ENCODE measurements at places on chromosomes 6 and 20.

DNA sequence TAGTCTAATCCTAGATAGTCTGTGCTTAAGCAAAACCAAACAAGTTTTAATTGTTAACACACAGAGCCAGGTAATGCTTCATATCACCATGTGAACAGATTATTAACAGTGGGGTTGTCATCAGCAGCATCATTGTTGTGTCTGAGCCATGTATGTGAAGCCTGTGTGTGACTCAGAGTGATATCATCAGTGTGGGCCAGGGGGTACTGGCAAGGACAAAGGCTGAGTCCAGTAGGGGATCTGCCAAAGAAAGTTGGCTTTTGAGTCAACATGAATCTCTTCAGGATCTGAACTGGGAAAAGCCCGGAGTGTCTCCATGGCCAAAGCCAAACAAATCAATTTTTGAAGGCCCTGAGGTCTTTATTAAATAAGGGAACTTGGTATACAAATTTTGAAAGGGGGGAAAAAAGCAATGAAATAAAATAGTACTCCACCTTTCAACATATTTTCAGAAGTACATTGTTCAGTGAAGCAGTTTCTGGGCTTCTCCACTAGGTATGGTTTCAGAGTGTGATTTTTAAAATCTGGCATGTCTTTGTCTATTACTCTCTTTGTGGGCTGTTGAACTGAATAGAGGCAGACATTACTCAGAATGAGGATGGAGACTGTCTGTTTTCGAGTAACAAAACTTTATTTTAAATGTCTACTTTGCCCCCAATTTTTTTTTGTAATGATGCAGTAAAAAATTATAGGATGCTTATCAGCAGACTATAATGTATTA is 444.2 kb upstream of the JAG1 start:
- DNase-seq: no peak

DNA sequence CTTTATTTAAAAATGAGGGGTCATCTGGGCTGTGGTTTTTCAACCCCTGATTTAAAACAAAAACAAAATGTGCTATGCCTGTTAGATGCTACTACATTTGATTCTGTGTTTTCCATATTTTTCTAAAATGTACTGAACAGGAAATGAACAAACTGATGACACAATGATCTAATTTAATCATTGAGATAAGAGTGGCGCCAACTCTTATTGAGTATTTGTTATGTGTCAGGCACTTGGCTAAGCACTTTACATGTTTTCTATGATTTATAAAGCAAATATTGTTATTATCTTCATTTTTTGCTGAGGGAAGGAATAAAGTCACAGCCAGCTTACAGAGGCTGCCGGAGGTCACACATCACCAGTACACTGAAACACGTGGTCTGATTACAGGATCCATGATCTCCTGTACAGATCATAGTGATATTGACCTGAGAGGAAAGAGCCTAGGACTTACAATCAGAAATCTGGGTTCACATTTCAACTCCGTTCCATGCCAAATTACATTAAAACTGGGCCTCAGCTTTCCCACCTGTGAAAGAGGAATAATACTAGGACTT is 166.7 kb downstream of the ESR1 start:
- no peak for DNase-seq

GRCh38 chr20:43188861-43189553 is 699 bp downstream of the PTPRT start:
- DNase-seq: no peak

DNA sequence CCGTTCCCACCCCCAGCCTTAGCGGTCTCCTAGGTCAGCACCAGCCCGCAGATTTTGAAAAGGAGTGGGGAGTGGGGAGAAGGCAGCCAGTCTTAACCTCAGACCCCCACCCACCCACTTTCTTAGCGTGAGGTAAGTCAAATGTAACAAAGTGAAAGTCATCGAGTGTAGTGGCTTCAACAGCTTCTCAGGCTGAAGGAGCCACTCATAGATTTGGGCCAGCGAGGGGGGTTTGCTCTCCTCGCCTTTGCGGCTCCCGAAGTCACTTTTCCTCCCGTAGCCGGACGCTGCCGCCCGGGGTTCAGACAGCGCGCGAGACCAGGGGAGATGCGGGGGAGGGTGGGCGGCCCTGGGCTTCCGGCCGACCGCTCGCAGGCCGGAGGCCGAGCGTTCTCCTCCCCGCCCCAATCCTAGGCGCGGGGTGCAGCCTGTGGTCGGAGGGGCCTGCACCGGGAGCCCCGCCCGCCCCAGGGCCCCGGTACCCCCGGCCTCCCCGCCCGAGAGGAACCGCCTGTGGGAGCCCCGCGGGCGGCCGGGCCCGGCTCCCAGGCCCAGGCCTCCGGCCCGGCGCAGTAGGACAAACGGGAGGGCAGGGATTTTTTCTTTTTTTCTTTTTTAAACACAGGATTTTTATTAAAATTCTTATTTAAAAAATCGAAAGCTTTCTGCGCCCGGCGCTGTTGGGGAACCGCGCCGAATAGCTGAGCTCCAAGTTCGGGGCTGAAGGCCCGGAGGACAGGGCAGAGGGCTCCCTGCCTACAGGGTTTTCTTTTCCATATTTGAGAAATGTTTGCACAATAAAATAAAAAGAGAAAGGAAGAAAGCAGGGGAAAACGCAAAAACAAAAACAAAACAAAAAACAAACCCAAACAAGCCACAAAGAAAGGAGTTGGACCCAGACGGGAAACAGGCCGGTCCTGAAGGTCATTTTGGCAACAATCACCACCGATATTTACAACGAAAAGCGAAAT is 3.2 kb downstream of the NKX2-2 start:
- DNase-seq: no peak

DNA sequence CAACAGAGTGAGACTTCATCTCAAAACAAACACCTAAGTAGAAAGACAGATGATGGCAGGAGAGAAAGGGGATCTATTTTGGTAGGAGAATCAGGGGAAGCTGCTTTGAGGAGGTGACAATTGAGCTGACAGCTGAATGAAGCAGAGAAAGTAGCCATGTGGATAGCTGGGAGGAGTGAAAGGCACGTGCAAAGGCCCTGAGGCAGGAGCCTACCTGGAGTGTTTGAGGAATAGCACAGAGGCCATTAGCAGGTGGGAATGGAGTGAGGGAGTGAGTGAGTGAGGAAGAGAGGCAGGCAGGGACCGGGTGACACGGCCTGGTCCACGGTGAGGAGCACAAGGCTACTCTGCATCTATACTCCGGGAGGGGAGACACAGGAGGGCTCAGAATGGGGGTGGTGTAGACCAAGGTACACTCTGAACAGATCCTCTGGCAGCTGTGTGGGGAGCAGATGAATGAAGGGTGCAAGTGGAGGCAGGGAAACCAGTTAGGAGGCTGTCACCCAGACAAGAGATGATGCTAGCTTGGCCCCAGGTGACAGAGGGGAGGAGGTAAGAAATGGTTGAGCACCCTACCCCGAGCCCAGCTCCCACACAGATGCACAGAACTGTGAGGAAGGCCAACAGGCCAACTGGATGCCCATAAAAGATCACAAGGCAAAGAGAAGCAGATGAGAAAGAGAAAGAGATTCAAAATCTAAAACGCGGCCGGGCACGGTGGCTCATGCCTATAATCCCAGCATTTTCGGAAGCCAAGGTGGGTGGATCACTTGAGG is 43.6 kb downstream of the NFATC2 start:
- no peak for DNase-seq

- DNase-seq: no peak
These were observed 122.1 kb upstream of the SPACA1 start for GRCh38 chr6:87925373-87926060.

DNA sequence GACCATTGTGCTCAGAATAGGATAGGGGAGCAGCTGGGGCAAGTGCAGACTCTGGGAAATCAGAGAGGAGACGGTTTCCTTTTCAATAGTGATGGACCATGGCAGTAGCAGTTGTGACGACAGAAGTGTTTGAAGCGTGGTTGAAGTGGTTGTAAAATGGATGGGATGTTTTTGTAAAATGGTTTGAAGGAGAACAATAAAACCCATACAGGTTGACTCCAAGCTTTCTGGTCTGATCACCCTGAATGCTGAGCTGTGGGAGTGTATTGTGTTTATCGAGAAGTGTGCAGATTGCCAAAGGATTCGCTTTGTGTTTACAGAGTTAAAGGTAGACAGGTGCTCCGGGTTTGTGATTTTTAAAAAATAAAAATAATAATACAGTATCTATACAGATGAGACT is 255.2 kb upstream of the SULF2 start:
- no peak for DNase-seq

DNA sequence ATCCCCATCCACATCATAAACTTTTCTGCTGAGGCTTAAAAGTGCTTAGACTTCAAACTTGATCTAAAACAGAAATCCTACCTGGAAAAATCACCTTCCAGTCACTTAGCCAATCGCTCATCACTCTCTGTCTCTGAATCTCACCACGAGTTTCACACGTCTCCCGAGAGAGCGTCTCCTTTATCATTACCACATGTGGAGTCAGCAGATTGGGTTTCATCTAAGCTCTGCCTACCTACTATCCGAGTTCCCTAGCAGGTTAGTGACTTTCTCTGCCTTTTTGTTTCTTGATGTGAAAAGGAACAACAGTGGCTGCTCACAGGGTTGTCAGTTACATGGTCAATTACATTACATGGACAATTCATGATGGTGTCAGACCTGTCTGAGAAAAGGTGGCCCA is 286.2 kb downstream of the ESR1 start:
- no peak for DNase-seq
